Right lobe of liver (tissue), 6 donors: ENCODE measurements at places on chromosomes 4 and X. TPM values are rescaled to one million over a fixed set of nuclear protein-coding genes. Genes with fewer than 3 reads are reported as not detected.

GRCh38 chrX:848386-848785 lies 217.8 kb downstream of the SHOX start:
- no peaks in the 10 kb centered on the region for H3K36me3 ChIP-seq
- H3K27ac ChIP-seq = no peak overlapping the region
- no peak overlapping the region for H3K4me3 ChIP-seq

- peak; percentile 43 for DNase-seq
- H3K27ac ChIP-seq = no peak overlapping the region
- H3K36me3 ChIP-seq = no peaks in the 10 kb centered on the region
- no peak overlapping the region for H3K4me3 ChIP-seq
Observed at GRCh38 chr4:1541449-1542225, 135.4 kb upstream of the NKX1-1 start.

DNA sequence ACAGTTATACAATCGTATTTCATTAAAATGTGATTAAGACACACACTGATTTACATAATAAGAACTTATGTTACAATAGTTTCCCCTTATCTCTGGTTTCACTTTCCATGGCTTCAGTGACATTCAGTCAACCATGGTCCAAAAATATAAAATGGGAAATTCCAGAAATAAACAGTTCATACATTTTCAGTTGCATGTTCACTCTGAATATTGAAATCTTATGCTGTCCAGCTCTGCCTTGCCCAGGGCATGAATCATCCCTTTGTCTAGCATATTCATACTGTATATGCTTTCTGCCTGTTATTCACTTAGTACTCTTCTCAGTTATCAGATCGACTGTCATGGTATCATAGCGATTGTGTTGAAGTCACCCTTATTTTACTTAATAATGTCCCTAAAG lies 173.8 kb upstream of the DCAF12L2 start:
- no peaks in the 10 kb centered on the region for H3K36me3 ChIP-seq
- H3K27me3 ChIP-seq = no peaks in the 10 kb centered on the region

DNA sequence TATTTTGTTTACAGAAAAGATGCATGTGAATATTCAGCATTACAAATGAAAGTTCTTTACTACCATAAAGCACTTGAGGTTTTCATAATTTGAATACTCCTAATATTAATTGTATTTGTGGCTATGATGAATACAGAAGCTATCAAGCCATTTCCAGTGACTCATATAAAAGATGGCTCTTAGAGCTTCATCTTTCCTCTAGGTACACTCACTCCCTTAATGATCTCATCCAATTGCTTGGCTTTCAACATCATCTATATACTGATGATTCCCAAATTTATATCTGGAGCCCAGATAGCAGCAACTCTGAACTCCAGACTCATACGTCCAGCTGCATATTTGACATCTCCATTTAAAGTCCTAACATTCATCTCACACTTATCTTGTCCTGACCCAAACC lies 183.4 kb upstream of the FAM241A start:
- no peaks in the 10 kb centered on the region for H3K27me3 ChIP-seq
- DNase-seq = no peak
- no peak overlapping the region for H3K4me3 ChIP-seq
- no peak overlapping the region for H3K27ac ChIP-seq
- no peaks in the 10 kb centered on the region for H3K4me1 ChIP-seq
- no peaks in the 10 kb centered on the region for H3K36me3 ChIP-seq

- H3K4me1 ChIP-seq = no peaks in the 10 kb centered on the region
- no peaks in the 10 kb centered on the region for H3K36me3 ChIP-seq
- no peak overlapping the region for H3K4me3 ChIP-seq
- H3K27me3 ChIP-seq = no peaks in the 10 kb centered on the region
- no peak overlapping the region for H3K27ac ChIP-seq
- DNase-seq = no peak
Observed at GRCh38 chr4:5782829-5783476, 72.0 kb downstream of the EVC start.

DNA sequence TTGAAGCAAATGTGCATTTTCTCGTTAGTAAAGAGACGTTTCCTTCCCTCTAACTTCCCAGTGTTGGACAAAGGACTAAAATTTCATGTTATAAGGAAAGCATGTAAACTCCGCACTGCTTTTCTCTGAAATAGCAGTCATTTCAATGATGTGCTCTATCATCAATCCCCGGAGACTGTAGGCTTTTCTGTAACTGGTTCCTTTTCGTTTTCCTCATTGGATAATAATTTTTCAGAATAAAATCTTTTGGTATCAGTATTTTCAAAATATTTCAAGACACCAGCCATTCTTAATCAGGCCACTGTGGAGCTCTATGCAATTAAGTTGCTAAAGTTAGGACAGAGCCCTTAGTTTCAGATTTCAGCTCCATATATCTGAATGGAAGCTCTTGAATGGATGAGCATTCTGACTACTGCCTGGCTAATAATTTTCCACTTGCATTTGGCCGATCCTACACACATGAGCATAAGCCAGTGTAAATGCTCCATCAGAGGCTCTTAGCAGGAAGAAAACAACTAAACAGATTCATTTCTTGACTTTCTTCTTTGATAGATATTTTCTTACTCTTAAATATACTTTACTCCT lies 157.7 kb downstream of the CHIC2 start:
- H3K27me3 ChIP-seq = no peaks in the 10 kb centered on the region
- H3K4me3 ChIP-seq = peak overlapping the region; percentile 45
- H3K4me1 ChIP-seq = no peaks in the 10 kb centered on the region

- no peaks in the 10 kb centered on the region for H3K27me3 ChIP-seq
- no peak overlapping the region for H3K27ac ChIP-seq
- H3K4me3 ChIP-seq = no peak overlapping the region
- DNase-seq = no peak
- no peaks in the 10 kb centered on the region for H3K36me3 ChIP-seq
Observed at GRCh38 chr4:104616401-104616820, 121.7 kb upstream of the CXXC4 start.

Gene TLR10
- 0.35 TPM for total RNA-seq

Gene FAT1
- total RNA-seq = 75.8 TPM

Gene RIPPLY1
- total RNA-seq = 0.74 TPM

Gene CTAG2
- not detected for total RNA-seq

Gene MAGEA4
- not detected for total RNA-seq

Gene ATP2B3
- total RNA-seq = not detected
